ENCODE measurements at places on chromosomes 11 and 22.

DNA sequence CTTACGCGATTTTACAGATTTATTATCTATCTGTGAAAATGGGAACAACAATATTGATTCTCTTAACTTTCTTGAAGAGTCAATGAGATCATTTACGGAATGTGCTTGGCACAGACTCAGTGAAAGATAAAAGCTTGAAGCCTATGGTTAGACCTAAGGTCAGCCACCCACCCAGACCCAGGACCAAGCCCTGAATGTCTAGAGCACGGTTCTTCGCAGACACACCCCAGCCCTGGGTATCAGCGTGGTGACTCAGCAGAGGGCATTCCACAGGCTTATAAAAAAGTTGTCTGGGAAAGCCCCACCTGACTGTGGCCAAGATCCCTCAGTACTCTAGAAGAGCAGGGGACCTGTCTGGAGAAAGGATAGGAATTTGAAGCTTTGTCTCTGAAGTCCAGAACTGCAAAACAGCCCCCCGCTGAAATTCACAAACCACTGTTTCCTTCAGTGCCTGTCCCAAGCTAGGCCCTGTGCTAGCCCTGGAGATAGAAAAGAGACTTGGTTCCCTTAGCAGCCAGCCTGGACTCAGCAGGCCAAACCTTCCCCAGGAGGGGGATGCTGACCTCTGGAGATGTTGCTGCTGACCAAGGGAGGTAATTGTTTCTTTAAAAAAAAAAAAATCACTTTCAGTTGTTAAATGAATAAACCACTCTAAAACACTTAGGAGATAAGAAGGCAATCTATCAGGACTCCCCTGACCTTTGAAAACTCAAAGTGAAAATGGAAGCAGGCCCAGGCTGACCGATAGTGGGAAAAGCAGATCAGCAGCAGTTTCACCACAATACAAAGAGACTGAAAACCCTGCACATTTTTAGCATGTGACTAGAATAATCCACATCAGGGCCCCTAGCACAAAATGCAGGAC is 114.0 kb downstream of the ABTB2 start:
- no peak for DNase-seq

DNA sequence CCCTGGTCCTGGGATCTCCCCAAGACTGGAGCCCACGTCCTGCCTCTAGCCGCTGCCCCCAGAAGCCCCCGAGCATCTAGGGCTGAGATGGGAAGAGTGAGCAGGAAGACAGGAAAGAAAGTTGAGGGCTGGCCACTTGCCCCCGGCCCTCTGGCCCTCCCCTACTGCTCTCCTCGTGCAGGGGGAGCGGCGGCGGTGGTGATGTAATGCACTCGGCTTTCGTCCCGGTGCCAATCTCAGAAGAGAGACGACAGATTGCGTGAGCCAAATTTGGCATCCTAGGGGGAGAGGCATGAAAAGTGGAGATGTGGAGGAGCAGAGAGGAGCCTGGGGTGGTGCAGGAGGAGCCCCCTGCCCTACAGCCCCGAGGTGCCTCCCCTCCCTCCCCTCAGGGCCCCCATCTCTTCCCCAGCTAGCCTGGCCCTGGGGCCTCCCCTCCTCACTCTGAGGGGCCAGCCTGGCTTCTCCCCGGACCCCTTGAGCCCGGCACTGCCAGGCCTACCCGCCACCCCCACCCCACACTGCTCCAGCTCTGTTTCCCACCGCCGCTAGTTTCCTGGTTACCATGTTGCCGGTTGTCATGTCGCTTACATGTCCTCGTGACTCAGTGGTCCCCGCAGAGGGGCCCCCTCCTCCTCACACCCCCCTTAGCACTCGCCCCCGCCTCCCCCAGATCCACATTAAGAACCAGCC is 2.5 kb downstream of the KCNJ4 start:
- DNase-seq = no peak

DNA sequence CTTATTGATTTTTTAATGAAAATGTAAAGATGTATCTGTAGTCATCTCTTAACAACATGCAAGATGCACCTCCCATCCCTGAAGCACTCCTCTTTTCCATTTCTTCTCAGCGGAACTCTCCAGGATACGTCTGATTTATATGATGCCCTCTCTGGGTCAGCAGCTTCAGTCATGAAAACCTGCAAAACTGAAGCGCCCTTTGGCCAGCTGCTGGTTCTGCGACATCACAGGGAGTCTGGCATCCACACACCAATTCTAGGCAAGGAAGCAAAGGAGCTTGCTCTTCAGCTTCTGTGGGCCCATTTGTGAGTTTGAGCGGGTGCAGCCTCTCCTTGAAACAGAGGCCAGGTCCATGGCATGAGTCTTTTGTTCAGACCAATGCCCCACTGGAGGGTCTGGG is 1253.3 kb downstream of the TBC1D22A start:
- DNase-seq = no peak

GRCh38 chr11:86910592-86910991 is 44.6 kb downstream of the FZD4 start:
- no peak for DNase-seq

DNA sequence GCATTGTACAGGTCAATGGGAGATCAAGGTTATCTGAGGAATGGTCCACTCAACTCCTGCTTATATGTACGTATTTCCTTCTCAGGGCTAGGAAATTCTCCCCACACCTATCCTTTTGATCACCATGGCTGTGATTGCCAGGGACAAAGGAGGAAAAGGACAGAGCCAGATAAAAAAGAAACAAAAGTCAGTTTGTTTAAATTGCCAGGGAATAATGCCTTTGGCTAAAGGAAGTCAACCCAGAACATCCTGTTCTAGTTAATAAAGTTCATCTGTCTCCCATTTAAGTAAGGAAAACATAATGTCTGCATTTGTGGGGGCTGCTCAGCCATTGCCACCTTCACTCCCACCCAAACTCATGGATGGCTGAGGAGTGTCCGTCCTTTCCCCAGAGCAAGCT is 124.7 kb downstream of the ME3 start:
- DNase-seq = no peak

- DNase-seq = no peak
Observed at GRCh38 chr11:82864268-82864667, 36.0 kb downstream of the PRCP start.

DNA sequence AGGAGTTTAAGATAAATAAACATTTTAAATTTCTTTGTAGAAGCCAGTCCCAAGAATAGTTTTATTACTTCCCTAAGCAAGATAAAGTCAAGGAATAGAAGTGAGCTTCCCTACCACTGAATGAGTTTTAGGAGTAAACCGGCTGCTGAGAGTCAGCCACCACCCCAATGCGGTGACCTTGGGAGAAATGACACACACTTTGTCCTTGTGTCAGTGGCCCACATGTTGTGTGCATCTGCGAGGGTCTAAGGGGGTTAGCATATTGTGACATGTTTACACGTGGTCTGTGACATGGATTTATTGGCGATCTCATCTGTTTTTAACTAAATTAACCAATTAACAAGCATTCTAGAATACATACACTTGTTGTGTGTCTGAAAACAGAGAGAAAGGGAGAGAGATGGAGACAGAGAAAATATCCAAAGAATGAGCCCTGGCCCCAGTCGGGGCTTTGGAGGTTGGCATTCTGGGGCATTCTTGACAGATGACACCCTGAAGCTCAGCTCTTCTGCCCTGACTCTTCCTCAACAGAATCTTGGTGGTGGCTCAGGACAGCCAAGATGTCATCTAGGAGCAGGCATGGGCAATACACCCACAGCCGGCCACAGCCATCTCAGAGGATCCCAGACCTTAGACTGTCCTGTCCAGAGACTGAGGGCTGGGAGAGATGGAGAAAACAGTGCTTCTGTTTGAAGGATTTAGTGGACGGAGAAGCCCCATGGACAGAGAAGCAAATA is 29.7 kb upstream of the TMPRSS4 start:
- no peak for DNase-seq

DNA sequence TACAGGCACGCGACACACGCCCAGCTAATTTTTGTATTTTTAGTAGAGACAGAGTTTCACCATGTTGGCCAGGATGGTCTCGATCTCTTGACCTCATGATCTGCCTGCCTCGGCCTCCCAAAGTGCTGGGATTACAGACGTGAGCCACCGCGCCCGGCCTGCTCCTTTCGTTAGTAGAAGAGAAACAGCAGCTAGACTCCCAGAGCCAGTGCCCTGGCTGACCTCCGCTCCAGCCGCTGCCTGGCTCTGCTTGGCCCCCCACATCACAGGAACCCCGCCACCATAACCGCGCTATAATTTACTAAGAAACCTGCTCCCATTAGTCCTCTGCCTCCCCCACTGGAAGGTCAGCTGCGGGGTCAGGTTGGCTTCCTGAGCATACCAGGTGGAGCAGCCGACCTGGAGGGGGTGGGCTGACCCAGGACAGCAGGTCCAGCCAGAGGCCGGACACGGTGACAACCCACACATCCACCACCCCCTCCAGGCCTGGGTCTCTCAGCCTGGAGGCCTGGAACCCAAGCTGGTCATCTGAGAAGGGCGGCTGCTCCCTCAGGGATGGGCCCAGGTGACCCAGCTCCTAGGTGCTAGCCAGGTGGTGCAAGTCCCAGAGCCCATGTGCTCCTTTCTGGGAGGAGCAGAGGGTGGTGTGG is 7.5 kb upstream of the POLDIP3 start:
- DNase-seq = no peak

DNA sequence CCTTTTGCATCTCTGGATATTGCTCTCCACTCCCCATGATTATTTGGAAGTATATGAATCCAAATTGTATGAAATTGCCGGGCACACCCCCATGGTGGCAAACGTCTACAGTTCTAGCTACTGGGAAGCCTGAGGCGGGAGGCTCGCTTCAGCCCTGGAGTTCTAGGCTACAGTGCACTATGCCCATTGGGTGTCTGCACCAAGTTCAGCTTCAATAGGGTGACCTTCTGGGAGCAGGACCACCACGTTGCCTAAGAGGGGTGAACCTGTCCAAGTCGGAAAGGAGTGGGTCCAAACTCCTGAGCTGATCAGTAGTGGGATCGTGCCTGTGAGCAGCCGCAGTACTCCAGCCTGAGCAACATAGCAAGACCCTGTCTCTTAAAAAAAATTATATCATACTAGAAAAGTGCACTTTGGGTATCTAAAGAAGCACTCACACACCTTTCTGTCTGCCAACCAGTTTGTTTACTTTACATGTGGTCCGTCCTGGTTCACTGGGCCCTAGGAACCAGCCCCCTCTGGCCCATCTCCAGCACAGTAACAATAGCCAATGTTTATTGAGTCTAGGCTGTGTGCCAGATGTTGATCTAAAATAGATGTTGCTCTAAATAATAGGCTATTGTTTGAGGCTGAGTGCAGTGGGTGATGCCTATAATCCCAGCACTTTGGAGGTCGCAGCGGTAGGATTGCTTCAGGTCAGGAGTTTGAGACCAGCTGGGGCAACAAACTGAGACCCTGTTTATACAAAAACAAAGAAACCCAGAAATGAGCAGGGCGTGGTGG is 16.4 kb upstream of the KAT5 start:
- no peak for DNase-seq

DNA sequence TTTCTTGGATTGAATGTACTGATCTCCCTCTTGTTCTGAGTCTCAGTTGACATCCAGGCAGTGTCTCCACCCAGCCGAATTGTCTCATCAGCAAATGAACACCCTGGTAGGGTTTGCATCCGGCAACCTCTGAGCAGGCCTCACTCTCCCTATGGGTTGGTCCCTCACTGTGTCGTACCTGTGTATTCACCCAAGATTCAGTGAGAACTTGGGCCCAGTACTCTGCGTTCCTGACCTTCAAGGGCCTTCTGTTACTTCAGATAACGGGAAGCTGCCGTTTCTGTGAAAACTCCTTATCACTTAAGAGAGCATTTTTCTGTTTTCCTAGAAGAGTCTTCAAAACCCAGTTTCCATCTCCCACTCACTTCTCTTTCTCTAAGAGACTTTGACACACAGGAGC is 915.6 kb downstream of the TBC1D22A start:
- no peak for DNase-seq

DNA sequence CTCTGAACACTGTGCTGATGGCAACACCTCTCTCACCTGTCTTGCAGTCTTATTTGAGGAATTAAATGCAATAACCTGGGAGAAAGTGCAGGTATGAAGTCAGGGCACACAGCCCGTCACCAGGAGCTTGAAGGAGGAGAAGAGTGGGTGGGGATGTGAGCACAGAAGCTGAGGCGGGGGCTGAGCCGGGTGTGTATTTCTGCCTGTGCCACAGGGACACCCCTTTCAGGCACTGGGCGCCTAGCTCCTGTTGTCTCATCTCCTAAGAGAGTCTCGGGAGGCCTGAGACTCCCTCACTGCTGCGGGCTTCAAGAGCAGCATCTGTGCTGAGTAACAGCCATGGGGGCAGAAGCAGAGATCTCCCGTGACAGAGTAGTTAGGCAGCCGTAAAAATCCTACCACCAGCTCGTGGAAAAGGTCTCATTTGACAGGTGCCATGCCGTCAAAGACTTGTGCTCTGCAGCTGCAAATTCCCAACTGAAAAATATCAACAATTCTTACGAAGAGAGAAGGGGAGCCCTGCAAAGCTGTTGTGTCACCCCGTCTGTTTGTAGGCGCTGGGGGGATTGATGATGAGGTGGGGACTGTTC is 26.8 kb downstream of the PARVB start:
- DNase-seq = no peak

DNA sequence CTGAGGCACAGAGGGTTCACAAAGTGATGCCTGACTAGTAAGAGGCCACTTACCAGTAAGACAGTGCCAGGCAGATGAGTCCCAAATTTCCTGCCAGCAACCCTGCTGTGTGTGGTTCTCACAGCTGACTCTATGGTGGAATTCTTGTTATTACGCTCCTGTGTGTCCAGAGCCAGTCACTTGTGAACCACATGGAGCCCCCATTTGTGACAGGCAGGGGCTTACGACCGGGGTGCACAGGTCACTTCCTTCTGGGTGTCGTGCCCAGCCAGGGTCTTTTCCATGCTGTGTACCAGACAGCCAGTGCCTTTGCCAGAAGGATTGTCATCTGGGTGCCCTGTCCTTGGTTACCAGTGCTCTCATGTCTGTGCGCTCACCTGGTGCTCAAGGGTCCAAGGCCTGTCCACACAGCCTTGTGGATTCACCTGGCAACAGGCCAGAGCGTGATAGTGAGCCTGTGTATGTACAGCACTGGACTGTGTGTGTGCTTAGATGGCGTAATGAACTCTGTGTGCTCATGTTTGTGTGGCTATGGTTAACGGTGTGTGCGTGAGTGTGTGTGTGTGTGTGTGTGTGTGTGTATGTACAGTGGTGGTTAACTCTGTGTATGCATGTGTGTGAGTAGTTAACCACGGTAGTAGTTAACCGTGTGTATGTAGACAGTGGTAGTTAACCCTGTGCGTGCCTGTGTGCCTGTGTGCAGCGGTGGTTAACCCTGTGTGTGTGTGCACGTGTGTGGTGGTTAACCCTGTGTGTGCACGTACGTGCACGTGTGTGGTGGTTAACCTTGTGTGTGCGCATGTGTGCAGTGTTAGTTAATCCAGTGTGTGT is 18.6 kb downstream of the GRAMD4 start:
- DNase-seq = no peak

DNA sequence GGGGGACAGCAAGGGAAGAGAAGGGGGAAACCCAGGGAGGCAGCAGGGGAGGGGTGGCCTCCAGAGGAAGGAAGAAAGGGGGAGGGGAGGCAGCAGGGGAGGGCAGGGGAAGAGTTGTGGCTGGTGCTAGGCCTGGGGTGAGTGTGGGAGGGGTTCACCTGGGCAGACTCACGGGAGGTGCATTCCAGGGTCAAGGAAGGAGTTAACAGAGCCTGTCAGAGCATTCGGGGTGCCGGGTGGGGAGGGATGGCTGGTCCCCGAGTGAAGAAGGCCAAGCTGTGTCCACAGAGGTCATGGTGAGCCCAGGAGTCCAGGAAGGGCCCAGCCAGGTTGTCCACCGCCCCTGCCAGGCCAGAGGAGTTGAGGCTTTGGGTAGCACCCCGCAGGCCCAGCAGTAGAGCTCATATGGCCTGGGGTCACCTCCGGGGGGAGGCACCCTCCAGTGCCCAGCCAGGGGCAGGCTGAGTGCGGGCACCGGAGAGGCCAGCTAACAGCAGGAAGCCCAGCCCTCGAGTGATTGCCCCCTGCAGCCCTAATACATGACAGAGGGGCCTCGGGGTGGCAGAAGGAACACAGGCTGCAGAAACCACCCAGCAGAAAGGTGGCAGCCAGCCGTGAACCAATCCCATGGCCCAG is 31.1 kb upstream of the PPARA start:
- no peak for DNase-seq

Data from Panc1 (cell line).